NCI-H1694 (cell line): ENCODE measurements at places on chromosomes 12 and 14.

DNA sequence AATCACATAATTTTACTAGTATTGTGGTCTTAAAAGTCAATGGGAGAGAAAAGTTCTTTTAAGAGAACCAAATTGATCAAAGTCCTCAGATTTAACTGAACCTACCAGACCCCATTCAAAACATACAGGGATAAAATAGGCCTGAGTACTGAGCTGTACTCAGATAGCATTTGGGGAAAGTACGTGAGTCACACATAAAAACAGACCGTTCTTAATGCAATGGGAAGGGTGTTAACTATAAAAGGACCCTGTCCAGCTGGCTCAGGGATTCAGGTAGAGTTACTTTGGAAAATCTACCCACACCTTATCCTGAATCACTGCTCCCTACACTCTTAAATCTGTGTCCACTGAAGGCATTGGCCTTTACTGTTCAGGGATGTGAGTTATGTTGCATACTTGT lies 78.0 kb downstream of the PTPN21 start:
- no peak for DNase-seq

GRCh38 chr12:75660107-75660530 lies 148.7 kb upstream of the KRR1 start:
- no peak for DNase-seq

DNA sequence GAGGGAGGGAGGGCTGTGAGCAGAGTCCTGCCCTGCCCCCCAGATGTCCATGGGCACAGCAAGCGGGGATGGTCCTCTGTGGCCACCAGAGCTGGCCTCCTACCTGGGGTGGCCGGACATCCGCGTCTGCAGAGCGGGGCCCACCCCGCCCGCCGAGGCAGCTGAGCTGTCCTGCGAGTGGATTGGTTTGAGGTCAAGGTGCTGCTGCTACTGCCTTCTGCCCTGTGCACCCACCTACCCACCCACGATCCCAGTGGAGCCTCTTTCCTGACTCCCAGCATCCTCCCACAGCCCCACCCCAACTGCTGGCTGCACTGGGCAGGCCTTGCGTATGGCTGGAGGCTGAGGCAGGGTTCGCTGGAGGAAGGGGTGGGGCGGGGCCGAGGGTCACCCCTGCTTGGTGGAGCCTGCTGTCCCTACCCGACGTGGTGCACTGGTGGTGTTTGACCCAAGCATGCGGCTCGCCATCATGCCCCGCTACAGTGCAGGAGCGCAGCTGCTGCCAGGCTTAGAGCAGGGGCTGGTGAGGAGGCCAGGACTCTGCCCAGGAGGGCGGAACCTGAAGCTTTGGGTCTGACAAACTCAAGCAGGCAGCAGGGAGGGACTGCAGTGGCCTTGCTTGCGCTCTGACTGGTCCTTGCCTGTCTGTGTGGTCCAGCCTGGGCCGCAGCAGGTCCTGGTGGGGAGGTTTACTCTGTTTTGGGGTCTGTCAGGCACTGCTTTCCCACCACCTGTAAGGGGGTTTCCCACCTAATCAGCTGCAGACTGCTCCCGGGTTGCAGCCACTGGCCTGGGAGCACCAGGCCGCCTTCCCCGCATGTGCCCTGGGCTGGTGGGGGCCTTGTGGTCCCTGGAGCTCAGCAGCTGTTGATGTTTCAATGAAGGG lies 23.7 kb downstream of the CEP170B start:
- no peak for DNase-seq

- no peak for DNase-seq
Measured at GRCh38 chr12:48183091-48183875, at the start of gene CCDC184. CCDC184 (plus strand) TSS chr12:48183644; CDS start chr12:48184123, 479 bp downstream.

DNA sequence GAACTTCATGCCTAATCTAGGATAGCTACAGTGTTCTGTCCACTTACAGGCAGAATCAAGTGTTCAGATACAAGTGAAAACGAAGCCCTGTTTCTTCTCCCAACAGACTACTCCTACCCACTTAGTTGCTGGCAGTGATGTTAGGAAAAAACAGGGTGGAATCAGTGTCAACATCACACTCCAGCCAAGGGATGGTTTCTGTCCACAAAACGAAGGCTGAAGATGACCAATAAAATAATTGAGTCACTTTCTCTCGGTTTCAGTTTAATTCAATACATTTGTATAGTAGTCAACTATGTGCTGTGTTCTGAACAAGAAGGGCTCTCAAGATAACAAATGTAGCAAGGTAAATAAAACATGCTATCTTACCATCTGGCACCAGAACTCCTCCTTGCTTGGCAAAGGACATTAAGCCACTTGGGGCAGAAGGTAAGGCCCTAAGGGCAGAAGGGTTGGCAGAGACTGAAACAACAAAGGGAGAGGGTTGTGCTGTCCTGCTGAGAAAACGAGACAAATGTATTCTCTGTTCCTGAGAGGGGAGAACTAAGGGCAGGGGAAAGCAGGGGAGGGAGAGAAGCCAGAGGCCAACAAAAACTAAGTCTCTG lies 393.6 kb downstream of the DPF3 start:
- DNase-seq = no peak

DNA sequence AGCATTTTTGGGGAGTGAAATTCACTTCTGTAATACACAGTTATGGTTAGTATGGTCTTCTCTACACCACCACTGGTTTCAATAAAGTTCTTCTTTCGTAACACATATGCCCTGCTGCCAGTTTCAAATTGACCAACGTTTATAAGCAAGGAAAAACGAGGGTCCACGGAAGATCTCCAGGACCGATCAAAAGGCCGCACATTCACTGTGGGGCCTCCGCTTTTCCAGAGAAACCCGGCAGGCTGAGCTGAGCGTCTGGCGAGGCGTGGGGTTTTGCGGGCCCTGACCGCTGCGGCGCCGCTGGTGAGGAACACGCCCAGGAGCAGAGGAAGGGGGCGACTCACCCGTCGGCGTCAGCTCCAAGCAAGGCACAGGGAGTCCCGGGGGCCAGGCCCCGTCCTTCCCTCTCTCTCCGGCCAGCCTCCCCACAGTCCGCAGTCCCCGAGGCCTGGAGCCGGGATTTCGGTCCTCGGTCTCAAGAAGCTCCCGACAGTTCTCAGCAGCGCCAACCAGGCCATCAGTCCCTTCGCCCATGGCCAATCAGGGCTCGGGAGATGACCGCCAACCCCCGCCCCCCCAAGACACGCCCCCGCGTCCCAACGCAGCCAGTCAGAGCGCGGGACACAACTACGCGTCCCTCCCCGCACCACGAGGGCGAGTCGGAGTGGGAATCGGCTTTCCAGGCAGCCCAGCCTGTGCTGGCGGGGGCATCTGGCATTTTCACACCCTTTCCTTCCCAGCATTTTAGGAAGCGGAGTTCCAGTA lies at the start of gene MTERF2:
Gene MTERF2 (minus strand): TSS at position 522 of the 765 bp plus-strand sequence. CDS start 8,432 bp downstream, outside the sequence.
- DNase-seq = peak; percentile 77

GRCh38 chr14:21924479-21924878 lies 250.9 kb upstream of the OR4E1 start:
- no peak for DNase-seq

DNA sequence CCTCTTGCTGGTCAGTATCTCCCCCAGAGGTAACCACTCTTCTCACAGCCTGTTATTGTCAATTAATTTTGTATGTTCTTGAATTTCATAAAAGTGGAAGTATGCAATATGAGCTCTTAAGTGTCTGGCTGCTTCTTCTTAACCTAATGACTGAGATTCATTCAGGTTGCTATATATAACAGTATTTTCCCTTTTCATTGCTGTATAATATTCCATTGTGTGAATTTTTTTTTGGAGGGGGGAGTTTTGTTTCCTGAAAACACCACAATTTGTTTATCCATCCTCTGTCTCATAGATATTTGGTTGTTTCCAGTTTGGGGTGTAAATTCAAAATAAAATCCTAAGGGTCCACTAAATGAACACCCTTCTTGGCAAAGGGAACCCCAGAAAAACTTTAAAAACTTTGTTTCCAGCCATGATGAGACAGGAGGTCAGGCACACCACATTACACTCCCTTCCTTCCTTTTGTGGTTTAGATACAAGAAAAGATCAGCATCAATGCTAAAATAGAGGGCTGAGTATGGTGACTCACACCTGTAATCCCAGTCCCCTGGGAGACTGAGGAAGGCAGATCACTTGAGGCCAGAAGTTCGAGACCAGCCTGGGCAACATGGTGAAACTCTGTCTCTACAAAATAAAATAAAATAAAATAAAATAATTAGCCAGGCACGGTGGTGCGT lies 4.1 kb upstream of the DAO start:
- no peak for DNase-seq

- DNase-seq = no peak
Measured at GRCh38 chr14:75521415-75522199, 662 bp upstream of the BATF start.

- DNase-seq = no peak
Measured at GRCh38 chr12:133120385-133121191, 9.5 kb downstream of the ZNF891 start.

GRCh38 chr12:90044069-90044468 lies 335.4 kb upstream of the ATP2B1 start:
- DNase-seq = no peak

GRCh38 chr14:70887737-70888499 lies 19.3 kb upstream of the PCNX1 start:
- peak; percentile 42 for DNase-seq

- DNase-seq = no peak
Measured at GRCh38 chr12:127595506-127595905, 671.5 kb upstream of the TMEM132C start.

DNA sequence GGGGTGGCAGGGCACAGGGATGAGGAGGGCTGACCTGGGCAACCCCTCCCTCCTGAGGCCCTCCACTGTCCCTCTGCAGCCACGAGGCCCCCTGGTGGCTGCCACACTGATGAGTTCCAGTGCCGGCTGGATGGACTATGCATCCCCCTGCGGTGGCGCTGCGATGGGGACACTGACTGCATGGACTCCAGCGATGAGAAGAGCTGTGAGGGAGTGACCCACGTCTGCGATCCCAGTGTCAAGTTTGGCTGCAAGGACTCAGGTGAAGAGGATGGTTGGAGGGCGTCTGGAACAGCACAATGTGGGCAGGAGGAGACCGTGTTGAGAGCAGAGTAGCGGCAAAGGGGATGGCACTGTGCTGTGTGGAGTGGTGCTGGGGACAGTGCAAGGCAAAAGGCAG lies 25.7 kb upstream of the LRP1-AS start:
- DNase-seq = no peak

DNA sequence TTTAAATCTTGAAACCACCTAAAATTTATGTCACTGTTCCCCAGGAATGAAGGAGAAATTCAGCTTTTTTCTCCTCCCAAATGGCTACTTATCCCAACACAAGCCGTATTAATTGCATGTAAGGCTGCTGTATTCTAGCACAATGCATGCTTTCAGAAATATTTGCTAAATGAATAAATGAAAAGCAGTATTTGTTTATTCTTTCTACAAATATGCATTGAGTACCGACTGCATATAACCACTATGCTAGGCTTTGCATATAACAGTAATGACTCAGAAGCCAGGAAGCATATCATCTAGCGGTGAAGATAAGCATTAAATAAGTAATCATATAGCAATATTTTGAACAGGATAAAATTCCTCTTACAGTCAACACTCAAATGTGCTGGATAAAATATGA lies 5.7 kb upstream of the LRR1 start:
- DNase-seq = no peak

- no peak for DNase-seq
Measured at GRCh38 chr12:85714425-85714824, 121.8 kb downstream of the RASSF9 start.

DNA sequence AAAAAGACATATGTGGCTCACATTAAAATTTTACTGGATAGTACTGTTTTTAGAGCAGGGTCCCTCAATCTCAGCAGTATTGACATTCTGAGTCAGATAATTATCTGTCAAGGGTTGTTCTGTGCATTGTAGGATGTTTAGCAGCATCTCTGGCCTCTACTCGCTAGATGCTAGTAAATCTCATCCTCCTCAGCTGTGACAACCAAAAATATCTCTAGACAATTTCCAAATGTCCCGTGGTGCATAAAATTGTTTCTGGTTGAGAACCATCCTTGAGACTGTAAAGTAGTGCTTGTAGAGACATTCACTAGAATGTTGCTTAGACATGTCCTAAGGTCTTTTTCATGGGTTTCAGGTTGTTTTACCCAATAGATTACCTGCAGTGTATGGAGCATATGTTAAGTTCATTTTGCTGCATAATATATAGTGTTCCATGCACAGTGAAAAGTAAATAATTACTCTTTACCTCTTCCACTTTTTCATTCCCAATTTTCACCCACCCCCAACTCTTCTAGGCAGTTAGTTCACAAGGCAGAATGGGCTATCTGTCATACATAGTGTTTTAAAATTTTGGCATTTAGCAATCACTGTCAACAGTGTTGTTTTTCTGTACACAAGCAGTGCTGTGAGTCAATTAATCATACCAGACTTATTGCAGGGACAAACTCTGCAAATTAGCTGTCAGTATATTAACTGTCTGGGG lies 200.2 kb upstream of the SLC38A2 start:
- no peak for DNase-seq

GRCh38 chr12:112091563-112091962 lies 17.0 kb downstream of the NAA25 start:
- no peak for DNase-seq

- no peak for DNase-seq
Measured at GRCh38 chr12:64621257-64621942, 11.1 kb downstream of the RASSF3 start.

DNA sequence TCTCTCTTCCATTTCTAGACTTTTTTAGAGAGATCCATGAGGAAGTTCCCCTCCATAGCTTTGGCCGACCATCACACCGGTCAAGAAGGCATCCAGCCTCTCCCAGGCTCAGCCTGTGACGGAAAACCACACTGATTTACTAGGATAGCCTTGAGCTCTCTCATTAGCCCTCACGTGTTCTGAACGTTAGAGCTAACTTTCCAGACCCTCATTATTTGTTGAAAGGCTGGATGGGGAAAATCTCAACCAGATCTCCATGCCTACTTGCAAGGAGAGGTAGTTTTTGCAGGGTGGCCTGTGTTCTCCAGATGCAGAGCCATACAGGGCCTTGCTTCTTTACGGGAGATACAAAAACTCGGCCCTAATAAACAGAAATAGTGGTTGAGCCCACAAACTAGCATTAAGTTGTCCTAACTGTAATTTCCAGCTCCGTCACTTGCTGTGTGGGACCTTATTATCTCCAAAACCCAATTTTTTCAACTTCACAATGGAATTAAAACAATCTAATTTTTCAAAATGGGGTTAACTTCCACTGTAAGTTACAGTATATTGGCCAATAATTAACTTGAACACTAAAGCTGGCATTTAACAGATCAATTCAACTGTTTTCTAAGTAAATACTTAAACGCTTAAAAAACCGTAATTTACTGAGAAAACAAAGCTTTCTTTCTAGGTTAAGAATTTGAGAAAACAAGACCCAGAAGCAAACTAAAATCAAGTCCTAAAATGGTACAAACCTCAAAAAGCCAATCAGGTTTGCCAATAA lies 65.3 kb downstream of the KLHL28 start:
- DNase-seq = no peak

- peak; percentile 30 for DNase-seq
Measured at GRCh38 chr14:55245657-55246268, 25.5 kb upstream of the FBXO34 start.

GRCh38 chr12:6570264-6570887 lies 2.3 kb upstream of the NOP2 start:
- peak; percentile 39 for DNase-seq

GRCh38 chr12:110007881-110008280 lies 8.7 kb downstream of the ANKRD13A start:
- no peak for DNase-seq

- DNase-seq = no peak
Measured at GRCh38 chr12:123936956-123937706, 35.5 kb downstream of the CCDC92 start.

GRCh38 chr12:59626382-59626781 lies 30.6 kb downstream of the SLC16A7 start:
- no peak for DNase-seq

GRCh38 chr14:105282098-105282725 lies 18.6 kb downstream of the BRF1 start:
- DNase-seq = no peak
